ENCODE measurements at places on chromosomes 3 and 15.

- no peak for DNase-seq
Observed at GRCh38 chr3:151347432-151347831, 18.1 kb upstream of the P2RY13 start.

GRCh38 chr15:57567891-57568290, 23.8 kb upstream of the MYZAP start:
- no peak for DNase-seq

- no peak for DNase-seq
Observed at GRCh38 chr3:24521420-24522145, 26.9 kb upstream of the THRB start.

GRCh38 chr3:45313743-45314403, 74.5 kb upstream of the LARS2 start:
- DNase-seq: no peak

- no peak for DNase-seq
Observed at GRCh38 chr3:32958509-32958908, 7.1 kb downstream of the CCR4 start.

- no peak for DNase-seq
Observed at GRCh38 chr3:53043738-53044137, 2.1 kb downstream of the SFMBT1 start.

DNA sequence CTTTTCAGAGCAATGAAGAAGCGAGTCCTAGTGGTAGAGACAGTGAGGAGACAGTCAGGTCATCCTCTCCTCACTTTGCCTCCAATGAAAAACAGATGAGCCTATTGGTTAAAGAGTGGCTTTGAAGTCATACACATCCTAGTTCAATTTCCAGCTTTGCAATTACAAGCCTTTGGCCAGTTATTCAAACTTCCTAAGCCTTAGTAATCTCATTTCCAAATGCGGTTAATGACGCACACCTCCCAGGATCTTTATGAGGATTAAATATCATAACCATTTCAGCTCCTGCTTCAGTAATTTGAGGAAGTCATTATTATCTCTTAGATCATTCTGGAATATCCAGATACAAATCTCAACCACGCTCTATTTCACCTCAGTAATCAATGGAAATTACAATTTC, 10.0 kb upstream of the ST6GAL1 start:
- DNase-seq: no peak

DNA sequence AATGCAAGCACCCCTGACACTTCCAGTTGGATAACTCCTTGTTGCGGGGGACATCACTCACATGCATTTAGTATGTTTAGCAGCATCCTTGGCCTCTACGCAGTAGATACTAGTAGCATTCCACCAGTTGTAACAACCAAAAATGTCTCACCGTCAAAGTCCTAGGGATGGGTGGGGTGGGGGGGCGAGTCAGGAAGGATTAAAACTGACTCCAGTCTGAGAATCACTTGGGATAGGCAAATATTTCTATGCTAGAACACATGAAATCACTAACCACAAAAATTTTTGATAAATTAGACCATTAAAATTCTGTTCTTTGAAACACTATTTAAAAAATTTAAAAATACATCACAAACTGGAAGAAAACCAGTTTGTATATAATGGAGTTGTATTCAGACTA, 18.0 kb downstream of the ICE2 start:
- no peak for DNase-seq

DNA sequence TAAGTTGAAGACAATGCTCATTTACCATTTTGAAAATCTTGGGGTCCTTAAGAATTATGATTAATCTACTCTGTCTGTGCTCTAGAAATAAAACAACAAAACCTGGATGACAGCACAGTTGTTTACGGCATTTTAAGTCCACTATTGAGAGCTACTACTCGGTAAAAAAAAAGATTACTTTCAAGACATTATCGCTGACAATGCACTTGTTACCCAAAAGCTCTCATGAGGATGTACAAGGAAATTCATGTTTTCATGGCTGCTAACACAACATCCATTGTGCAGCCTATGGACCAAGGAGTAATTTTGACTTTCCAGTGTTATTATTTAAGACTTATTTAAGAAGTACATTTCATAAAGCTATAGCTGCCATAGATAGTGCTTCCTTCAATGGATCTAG, 221.3 kb downstream of the GRM7 start:
- no peak for DNase-seq

- no peak for DNase-seq
Observed at GRCh38 chr3:73107676-73108187, 46.3 kb downstream of the EBLN2 start.

GRCh38 chr15:41025393-41025792, 72.1 kb downstream of the CHAC1 start:
- no peak for DNase-seq

DNA sequence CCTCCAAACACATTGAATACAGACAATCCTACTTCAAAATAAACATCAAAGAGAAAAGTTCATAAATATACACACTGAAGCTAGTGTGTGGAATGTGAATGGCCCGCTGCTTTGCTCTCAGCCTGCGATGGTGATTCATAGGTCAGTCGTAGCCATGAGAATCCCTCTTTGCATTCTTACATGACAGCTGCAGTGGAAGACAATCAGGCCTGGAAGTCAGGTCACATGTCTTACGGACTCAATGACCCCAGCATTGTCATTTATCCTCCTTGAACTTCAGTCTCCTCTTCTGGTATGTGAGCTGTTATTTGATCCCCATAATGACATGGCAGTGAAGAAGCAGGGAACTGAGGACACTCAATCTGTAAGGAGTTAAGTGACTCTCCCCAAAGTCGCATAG, 217.8 kb upstream of the EOMES start:
- DNase-seq: no peak

DNA sequence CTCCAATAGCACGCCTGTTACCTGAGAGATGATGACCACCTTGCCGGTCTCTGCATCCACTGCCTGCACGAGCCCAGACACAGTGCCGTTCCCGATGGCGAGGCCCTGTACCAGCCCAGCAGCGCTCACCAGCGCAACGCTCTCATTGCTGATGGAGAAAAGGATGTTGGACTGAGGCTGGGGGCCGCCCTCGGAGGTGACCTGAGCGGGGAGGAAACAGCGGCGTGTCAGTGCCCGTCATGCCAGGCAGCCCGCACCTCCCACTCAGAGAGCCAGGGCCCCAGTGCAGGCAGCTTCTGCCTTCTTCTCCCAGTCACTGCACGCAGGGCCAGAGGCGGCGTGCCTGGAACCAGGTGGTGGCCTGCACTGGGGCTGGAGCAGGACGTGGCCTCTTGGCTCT, 80.3 kb downstream of the NUP210 start:
- DNase-seq: no peak

GRCh38 chr3:31937225-31937624, 43.8 kb downstream of the OSBPL10 start:
- DNase-seq: no peak

- DNase-seq: no peak
Observed at GRCh38 chr3:174581558-174581957, 277.6 kb upstream of the NAALADL2 start.

GRCh38 chr3:156948402-156949210, 122.5 kb downstream of the LEKR1 start:
- no peak for DNase-seq

- no peak for DNase-seq
Observed at GRCh38 chr3:40691452-40691861, 166.7 kb downstream of the ZNF621 start.

GRCh38 chr15:39083213-39083612, 497.7 kb upstream of the THBS1 start:
- no peak for DNase-seq

DNA sequence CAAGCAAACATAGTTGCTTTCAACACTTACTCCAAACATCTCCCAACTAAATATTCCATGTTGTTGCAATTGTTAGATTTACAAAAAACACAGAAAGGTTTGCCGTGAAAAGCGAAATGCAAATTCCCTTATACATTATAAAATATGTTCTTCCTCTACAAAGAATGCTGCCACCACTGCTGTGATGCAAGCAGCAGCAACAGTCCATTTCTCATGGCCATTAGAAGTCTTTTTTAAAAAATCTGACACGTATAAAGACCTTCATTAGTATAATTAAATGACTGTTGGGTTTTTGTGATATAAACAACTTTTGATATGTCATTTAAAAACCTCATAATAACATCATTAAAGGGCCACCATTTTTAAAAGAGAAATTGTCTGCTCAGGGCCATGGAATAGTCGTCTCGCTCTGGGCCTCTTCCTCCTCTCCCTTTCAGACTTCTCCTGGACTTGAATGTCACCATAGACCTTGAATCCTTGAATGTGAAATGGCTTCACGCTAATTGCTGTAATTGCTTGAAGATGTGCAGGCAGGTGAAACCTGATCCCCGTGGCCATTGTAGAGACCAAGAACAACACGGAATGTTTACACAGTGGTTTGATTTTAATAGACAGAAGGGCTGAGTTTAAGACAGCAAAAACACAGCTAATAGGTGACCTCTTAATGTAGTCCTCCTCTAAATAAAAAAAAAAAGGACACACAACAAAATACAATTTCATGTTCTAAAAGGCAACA, 450.4 kb downstream of the FOXP1 start:
- DNase-seq: no peak

DNA sequence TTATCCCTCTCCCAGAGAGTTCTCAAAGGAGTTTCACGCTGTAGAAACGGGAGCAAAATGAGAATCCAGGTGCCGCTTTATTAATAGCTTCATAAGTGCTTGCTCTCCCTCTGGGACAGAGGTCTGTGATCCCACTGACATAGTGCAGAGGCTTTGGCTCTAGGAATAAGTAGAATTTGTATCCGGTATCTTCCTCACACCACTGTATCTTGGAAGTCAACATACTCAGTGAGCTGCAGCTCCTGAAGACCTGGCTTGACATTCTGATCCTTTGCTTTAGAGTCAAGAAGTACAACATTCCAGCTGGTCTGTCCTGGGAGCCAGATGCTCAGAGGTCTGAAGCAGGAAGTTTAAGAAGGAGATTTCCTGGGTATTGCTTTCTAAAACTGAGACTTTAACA, 323.0 kb downstream of the LPP start:
- DNase-seq: no peak

DNA sequence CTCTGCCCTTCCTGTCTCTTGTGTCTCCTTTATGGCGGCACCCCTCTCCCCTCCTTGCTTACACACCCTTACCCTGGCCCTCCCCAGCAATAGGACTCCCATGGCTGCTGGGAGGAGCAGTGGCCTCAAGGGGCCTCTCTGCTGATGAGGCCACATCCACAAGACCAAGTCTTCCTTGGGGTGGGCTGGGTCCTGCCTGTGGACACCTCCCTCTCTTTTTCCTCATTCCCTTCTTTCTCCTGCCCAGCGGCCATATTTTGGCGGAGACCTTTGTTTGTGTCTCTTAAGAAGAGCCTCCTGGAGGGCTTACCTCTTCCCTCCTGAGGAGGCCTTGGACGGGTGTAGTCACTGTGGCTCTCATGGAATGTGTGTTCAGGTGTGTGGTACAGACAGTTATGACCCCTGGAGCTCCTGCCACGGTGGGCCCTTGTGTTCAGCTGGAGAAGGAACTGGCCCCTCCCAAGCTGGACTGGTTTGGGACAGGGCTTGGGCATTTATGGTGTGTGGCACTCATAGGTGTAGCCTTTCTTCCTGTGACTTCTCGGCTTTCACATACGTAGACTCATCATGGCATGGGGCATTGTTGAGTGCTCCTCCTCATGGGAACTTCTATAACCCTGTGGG, 56.6 kb upstream of the APEH start:
- no peak for DNase-seq

DNA sequence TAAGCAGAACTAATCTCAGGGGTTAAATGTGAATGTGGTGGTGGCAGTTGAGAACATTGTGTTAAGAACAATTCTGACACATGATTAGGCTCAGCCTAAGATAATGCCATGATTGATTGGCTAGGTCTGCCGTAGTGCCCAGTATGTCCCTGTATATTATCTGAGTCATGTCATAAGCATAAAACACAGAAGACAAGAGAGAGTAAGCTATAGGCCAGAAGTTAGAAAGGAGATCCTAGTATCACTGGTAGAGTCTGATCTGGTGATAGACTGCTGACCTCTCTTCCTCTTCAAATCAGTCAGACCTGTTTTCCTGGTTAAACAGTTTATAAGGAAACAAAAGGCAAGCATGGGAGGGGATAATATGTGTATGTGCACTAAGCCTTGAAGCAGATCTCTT, 30.1 kb upstream of the ATP8B4 start:
- no peak for DNase-seq

- no peak for DNase-seq
Observed at GRCh38 chr15:40088929-40089755, 19.5 kb downstream of the BMF start.

DNA sequence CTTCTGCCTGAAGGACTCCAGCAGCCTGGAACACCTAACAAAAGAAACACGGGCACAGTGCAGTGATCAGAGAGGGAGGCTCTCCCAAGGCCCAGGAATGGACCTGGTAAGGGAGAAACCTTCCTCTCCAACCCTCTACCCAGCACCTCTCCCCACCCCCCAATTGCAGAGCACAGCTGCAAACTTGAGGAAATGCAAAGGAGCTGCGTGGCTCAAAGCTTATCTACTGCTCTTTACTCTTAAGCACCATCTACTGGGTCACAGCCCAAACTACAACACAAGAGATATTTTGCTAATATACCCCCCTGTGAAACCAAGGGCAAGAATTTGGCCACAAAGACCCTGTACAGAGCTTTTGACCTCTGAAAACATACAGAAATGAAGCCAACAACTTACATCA, 328.3 kb downstream of the OXSM start:
- no peak for DNase-seq

GRCh38 chr3:58898513-58898912, 151.3 kb downstream of the CFAP20DC start:
- no peak for DNase-seq

DNA sequence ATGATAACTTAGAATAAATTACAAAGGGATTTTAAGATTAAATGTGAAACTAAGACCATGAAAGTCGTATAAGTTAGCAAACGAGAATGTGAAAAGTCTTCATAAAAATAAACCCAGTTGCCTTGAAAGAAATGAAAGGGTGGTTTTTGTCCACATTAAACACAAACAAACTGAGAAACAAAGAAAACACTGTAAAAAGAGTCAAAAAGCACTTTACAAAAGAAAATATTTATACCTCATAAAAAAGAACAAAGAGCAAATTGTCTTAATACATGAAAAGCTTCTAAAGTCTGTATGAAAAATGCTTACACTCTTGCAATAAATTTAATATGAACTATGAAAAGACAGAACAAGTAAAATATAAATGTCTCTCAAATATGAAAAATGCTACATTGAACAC, 865.9 kb upstream of the CADM2 start:
- no peak for DNase-seq

GRCh38 chr3:191721390-191721861, 260.5 kb downstream of the PYDC2 start:
- DNase-seq: no peak
